ENCODE measurements at places on chromosomes 16 and 17. TPM values are rescaled to one million over a fixed set of nuclear protein-coding genes. Genes with fewer than 3 reads are reported as not detected.

- DNase-seq: no peak
These were observed 750.7 kb downstream of the KCNJ18 start for GRCh38 chr17:22443061-22443460.

GRCh38 chr17:80611816-80612215 lies 67.2 kb downstream of the RPTOR start:
- no peak for DNase-seq

- DNase-seq: no peak
These were observed 129.8 kb downstream of the TANC2 start for GRCh38 chr17:63095879-63096278.

KCNJ16 gene
- not detected for total RNA-seq

TRIM47 gene
- 24.4 TPM for total RNA-seq

PHKB gene
- total RNA-seq: 71.0 TPM

- no peak for DNase-seq
These were observed 373.0 kb upstream of the DYNLRB2 start for GRCh38 chr16:80167657-80168390.

- no peak for DNase-seq
These were observed 53.1 kb upstream of the MARCHF10 start for GRCh38 chr17:62860962-62861873.

- DNase-seq: peak; percentile 34
These were observed 4.0 kb downstream of the IRX5 start for GRCh38 chr16:54934481-54935265.

CD300E gene
- total RNA-seq: 0.27 TPM

GRAP gene
- total RNA-seq: 2.2 TPM

Data from left ventricle myocardium superior (tissue), 1 donor.